ENCODE measurements at places on chromosomes 5 and 9. TPM values are rescaled to one million over a fixed set of nuclear protein-coding genes. Genes with fewer than 3 reads are reported as not detected.

The CCDC180 gene
- total RNA-seq: 4.5 TPM

- DNase-seq: no peak
Measured at GRCh38 chr5:138065102-138065501, 18.7 kb upstream of the WNT8A start.

GRCh38 chr5:150036513-150036912 is 36.0 kb downstream of the HMGXB3 start:
- no peak for DNase-seq

GRCh38 chr9:87267251-87268070 is 230.2 kb upstream of the DAPK1 start:
- DNase-seq: peak; percentile 71

The FBN2 gene
- 24.2 TPM for total RNA-seq

- DNase-seq: no peak
Measured at GRCh38 chr5:172931001-172931536, 28.2 kb upstream of the RPL26L1 start.

DNA sequence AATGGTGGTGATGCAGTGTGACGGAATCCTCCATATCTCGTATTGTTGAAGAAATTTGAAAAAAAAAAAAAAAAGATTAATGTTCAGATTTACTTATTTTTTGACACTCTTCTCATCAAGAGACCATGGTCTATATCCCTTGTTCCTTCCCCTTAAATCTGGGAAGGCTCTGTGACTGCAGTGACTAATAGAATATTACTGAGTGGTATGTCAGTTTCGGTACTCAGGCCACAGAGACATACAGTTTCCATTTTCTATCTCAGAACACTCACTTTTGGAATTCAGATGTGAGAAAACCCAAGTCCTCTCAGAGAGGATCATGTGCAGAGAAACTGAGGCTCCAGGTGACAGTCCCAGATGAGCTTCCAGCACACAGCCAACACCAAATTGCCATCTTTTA is 1193.5 kb downstream of the DTWD2 start:
- DNase-seq: no peak

DNA sequence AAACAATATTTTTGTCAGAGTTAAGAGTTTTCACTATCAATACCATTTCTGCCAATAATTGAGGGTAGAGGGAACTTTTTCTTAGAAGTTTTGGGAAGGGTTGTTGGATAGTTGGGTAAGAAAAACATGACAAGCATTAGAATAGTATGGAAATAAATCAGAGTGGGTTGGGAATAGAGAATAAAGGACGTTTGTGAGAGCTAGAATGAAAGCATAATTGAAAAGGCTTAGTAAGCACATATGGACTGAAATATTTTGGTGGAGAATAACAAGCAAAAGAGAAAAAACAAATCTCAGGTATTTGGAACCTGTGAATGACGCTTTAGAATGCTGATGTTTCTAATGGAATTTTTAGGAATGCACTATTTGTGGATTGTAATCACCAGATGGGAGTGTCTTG is 262.9 kb upstream of the EDIL3 start:
- no peak for DNase-seq

- DNase-seq: no peak
Measured at GRCh38 chr9:6218099-6218502, 2.5 kb downstream of the IL33 start.

The CDHR2 gene
- 0.08 TPM for total RNA-seq

DNA sequence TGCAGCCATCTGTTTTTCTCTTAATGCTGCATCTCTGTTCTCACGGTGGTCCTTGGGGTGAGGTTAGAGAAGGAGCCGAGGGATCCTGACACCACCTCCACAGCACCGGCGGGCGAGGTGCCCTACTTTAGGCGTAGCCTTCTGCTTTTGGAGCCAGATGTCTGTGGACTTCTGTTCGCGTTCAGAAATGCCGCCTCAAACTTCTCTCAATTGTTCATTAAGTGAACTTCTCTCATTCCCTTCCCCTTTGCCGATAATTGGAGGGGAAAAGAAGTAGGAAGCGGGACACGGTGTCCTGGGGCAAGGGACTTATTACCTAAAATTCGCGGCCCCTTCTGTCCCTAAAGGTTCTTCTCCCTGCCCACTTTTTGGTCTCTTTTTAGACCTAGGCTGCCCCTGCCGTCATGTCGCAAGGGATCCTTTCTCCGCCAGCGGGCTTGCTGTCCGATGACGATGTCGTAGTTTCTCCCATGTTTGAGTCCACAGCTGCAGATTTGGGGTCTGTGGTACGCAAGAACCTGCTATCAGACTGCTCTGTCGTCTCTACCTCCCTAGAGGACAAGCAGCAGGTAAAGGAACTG is 455 bp downstream of the KIF20A start:
- no peak for DNase-seq

DNA sequence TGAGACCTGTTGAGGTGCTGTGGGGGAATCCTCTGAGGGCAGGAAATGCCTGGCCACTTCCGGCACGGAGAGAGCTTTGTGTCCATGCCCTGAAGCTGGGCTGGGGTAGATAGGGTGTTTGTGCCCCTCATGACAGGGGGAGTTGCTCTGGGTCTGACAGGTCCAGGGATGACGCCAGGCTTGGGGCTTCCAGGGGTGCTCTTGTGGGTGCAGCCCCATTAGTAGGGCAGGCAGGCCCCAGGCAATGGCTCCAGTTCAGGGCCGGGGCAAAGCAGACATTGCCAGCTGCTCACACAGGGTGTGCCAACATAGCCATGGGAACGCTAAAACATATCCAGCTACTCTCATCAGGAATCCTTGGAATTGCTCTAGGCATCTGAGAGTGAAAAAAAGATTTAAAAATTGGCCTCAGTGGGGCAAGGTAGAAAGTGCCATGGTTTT is 21.1 kb downstream of the PITX1 start:
- peak; percentile 45 for DNase-seq

- no peak for DNase-seq
Measured at GRCh38 chr5:169325273-169325672, 24.3 kb upstream of the SLIT3 start.

DNA sequence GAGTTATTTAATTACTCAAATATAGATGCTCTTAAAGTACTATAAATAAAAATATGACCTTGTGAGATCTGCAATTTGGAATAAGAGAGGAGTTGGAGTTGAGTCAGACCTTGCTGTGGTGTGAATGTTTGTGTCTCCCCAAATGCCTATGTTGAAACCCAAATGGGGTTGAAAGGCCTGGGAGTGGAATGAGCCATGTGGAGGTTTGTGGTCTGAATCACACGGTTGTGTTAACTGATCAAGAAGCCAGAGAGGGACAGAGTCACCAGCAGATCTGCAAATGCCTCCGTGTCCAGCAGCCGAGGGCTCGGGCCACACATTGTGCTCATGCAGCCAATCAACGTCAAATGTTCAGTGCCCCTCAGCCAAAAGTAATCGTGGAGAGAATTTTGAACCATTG is 404.4 kb downstream of the ICE1 start:
- no peak for DNase-seq

GRCh38 chr5:142024771-142025304 is 12.0 kb upstream of the GNPDA1 start:
- peak; percentile 94 for DNase-seq

The NMUR2 gene
- total RNA-seq: not detected

DNA sequence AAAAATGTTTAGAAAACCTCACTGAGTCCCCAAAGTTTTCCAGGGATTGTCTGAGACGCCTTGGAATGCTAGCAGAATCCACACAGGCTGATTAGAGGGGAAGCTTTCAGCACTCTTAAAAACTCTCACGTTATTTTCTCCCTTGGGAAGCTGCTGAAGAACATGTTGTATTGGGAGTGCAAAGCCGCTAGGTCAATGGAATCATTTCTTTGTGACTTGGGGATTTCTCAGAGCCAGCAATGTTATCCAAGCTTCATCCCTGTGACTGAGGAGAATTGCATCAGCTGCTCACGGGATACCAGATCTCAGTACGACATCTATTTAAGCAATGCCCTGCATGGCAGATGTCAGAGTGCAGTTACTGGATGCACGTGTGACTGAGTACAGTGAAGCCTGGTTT is 426.4 kb upstream of the MPDZ start:
- no peak for DNase-seq

The CACNA1B gene
- total RNA-seq: 0.04 TPM

The FAM153A gene
- 2.2 TPM for total RNA-seq

The ARID3C gene
- not detected for total RNA-seq

GRCh38 chr5:32074401-32074800 is 99.7 kb downstream of the GOLPH3 start:
- DNase-seq: no peak

GRCh38 chr5:6248132-6248531 is 130.2 kb downstream of the MED10 start:
- DNase-seq: no peak

GRCh38 chr9:86723346-86723745 is 224.0 kb downstream of the GAS1 start:
- DNase-seq: no peak

The PCDHGB5 gene
- total RNA-seq: 15.5 TPM

- no peak for DNase-seq
Measured at GRCh38 chr5:173735184-173735583, 118.7 kb upstream of the BOD1 start.

- DNase-seq: no peak
Measured at GRCh38 chr5:61089351-61089750, 72.9 kb downstream of the SMIM15 start.

- no peak for DNase-seq
Measured at GRCh38 chr9:18849890-18850677, 182.9 kb downstream of the SAXO1 start.

DNA sequence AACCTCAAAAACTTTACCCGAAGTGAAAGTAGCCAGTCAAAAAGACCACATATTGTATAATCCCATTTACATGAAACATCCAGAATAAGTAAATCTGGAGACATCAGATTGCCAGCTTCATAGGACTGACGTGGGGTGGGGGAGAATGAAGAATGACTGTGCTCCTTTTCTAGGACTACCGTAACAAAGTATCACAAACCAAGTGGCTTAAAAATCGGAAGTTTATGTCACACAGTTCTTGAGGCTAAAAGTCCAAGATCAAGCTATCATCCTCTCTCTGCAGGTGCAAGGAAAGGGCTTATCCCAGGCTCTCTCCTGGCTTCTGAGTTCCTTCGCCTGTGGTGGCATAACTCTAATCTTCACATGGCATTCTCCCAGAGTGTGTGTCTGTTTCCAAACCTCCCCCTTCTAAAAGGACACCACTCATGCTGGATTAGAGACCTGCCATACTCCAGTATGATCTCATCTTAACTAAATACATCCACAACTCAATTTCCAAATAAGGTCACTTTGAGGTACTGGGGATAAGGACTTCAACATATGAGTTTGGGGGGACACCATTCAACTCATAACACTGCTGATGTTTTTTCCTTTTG is 25.5 kb downstream of the ADAM19 start:
- no peak for DNase-seq

The ANKRD18B gene
- 0.50 TPM for total RNA-seq

DNA sequence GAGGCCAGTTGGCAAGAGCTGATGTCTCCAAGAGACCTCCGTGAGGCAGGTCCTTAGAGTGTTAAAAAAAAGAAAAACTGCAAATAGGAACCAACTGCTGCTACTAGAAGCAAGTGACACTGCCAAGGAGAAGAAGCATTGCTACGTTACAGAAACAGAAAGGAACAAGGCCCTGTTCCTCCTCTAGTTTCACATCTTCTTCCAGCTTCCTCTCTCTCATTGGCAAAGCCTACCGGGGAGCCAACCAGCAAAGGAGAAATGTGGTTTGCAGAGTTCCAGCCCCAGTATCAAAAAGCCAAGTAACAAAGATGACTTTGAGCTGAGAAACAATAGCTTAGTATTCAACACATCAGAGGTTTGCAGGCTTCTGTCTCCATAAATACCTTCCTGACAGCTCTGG is 145.9 kb downstream of the PRELID2 start:
- no peak for DNase-seq

DNA sequence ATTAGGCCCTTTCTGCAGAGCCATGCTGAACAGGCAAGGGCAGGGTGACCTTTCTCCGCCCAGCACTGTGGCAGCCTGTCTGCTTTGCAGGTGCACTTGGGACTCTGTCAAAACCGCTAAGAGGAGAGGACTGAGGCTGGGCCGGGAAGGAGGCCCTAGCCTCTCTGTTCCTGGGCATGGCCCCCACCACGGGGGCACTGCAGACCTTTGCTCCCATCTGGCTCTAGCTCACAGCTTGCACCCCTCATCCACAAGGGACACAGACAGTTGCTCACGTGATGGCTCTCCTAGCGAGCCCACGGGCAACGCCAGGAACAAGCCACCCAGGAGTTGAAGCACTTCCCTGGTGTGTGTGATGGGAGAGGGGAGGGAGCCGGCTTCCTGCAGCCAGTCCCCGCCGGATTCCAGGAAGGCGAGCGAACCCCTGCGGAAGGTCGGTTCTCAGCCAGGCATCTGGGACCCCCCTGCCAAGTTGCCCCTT is 43.0 kb upstream of the FCN1 start:
- no peak for DNase-seq

The CTSV gene
- total RNA-seq: 0.46 TPM

- DNase-seq: no peak
Measured at GRCh38 chr9:36632892-36633291, 60.2 kb downstream of the MELK start.

- DNase-seq: no peak
Measured at GRCh38 chr9:69380301-69380700, 55.3 kb downstream of the ENTREP1 start.

DNA sequence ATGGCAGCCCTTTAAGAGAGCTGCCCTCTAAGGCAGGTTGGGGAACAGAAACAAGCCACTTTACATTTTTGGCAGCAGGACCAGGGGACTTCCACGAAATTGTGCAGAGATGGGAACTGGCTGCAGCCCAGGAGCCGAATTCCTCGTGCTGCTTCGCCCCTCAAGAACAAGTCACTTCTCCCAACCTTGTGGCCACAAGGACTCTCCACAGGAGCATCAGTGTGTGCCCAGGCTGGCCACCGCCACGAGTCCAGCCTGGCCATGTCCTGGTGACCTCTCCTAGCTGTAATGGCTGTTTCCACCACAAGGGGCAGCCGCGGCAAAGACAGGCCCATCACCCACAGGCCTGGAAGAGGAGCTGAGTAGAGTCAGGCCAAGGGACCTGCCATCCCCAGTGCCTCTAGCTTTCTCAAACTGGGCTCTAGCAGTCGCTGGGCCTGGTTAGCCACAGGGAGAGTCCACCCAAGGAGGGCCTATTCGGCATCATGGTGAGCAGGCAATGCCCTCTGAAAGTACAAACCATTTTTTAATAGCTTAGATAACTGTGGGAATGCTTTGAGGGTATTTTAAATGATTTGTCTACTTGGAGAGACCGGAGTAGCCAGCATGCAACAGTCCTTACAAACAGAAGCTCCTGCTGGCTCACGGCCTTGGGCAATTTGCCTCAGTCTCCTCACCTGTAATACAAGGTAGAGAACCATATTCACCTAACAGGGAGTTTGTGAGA is 129.0 kb downstream of the COL23A1 start:
- peak; percentile 86 for DNase-seq

GRCh38 chr5:465591-466403 is 22.8 kb downstream of the EXOC3 start:
- DNase-seq: no peak

The CDC20B gene
- not detected for total RNA-seq

The SH2D3C gene
- 38.9 TPM for total RNA-seq

The ZDHHC11 gene
- 18.4 TPM for total RNA-seq
